Karpas-422 (cell line): ENCODE measurements at places on chromosomes 5 and 9.
A peak's percentile ranks its signal among the peaks of the same experiment; 100 is the strongest.

DNA sequence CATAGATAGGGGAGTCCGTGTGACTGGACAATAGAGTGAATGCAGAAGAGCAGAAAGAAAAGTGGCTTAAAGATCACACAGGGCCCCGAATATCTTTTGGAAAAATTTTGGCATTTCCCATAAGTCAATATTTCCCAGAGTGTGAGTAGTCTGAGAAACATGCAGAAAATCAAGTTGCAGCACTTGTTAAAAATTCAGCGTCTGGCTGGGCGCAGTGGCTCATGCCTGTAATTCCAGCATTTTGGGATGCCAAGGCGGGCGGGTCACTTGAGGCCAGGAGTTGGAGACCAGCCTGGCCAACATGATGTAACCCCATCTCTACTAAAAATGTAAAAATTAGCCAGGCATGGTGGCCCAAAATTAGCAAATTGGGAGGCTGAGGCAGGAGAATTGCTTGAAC lies 227.0 kb downstream of the DRD1 start:
- DNase-seq: no peak

DNA sequence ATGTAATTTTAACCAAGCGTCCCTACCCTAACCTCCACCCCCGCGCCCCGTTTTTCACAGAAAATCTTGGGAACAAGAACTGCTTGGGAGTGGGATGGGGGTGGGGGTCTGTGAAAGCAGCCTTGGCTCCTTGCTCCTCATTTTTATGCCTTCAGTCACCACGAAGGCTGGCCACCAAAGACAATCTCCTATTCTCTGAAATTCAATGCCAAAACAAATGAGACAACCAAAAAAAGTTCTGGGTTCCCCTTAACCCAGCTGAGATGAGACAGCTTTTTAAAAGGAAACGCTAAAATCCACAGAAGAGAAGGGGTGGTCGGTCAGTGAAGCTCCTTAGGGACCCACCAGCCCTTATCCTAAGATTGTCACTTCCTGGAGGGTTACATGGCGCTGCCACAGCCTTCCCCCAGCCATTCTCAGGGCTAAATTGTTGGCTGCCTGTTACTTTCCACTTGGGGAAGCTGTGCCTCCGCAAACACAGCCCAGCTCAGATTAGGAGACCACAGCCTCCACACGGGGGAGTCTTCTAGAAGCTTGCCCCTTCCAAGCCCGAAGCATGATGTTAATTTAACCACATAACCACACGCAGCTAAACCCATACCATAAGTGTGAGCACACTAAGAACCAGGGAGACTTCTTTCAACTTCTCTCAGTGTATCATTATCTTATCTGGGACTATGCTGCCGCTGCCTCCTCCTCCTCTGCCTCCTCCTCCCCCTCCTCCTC lies 136.3 kb downstream of the FOXD1 start:
- peak; percentile 51 for DNase-seq

DNA sequence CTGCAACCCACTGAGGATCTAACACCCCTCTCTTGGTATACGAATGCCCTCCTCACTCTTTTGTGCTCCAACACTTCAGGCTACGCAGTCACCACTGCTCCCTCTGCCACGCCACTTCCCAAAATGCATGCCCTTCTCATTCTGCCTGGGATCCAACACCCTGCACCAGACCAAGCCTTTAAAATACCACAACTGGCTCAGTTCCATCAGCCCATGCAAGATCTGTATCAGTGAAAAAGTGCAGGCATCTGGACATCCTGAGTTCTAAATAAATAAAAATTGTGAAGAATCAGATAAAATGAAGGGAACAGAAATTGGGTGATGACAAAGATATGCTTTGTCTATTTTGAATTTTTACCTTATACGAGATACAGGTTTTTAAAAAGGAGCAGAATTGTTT lies 2.7 kb downstream of the NDUFB6 start:
- no peak for DNase-seq

- no peak for DNase-seq
Observed at GRCh38 chr9:133361507-133362092, 5.2 kb downstream of the SURF2 start.

DNA sequence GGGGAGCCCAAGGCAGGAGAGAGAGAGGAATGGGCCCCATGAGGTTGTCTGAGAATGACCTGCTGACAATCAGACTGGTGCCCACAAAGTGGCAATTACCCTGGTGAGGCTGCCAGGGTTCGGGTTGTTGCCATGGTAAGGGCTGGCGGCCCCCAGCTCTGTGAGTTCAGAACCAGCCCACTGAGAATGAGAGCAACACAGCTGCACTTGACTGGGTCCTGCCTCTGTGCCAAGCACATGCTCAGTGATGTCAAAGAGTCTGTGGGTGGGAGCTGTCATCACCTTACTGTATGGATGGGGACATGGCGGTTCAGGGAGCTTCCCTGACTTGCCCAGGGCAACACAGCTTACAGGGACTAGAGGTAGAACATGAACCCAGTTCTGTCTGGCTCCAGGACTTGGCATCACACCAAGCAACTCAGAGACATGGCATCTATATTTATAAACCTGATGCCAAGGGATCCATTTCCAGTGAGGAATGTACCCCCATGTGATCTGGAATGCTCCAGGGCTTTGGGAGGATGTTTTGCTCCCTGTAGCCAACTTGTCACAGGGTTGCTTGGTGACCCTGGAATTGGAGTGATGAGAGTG lies 38.2 kb upstream of the TEX48 start:
- DNase-seq: no peak

- DNase-seq: no peak
Observed at GRCh38 chr9:22064957-22065356, 55.9 kb upstream of the CDKN2B start.

GRCh38 chr9:134396825-134397224 lies 70.6 kb downstream of the RXRA start:
- no peak for DNase-seq
